WERI-Rb-1 (cell line): ENCODE measurements at places on chromosomes 13 and 19.
A peak's percentile ranks its signal among the peaks of the same experiment; 100 is the strongest.

GRCh38 chr13:99408703-99409000 is 92.6 kb upstream of the TM9SF2 start:
- DNase-seq, result no peak

DNA sequence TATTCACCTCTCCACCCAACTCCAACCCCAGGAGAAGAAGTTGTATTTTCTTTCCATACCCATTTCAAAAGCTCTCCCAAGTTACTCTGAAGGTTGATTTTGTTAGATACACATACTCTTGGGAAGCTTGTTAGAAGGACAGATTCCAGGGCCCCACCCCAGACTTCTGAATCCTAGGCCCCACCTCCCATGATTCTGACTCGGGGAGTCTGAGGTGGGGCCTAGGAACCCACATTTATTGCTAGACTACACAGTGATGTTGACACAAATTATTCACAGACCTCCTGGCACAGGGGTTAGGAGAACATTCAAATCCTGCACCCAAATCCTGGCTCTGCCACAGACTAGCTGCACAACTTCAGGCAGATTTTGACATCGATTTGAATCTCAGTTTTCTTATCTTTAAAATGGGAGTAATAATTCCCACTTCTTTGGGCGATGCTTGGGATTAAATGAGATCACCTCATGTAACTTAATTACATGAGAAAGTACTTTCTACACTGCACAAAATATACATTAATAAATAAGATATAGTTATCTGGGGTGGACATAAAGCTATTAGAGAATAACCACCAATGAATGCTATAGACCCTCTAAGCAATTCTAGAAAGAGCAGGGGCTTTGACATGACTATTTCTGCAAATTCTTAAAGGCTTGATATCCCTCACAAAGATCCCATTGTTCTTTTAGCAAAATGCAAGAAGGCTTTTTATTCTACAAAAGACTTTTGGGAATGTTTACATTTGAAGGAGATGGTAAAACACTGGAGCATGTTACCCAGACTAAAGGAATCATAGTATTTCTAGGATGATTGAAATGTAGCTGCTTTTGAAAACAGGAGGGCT is 18.0 kb downstream of the MBNL2 start:
- DNase-seq, result no peak

DNA sequence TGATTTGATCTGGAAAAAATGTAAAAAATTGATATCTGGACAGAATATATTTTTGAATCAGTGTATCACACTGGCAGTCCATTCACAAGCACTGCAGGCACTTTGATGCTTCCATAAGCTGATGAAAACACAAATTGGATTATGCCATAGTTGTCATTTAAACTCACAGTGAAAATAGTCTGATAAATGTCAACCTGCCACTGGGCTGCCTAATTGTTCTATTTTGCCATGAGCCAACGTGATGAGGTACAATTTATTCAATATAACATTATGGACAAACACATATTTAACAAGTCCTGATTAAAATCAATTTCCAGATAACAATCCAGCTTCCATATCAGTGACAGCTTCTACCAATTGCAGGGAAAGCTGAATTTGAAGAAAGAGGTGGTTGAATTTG is 1244.9 kb downstream of the EFNB2 start:
- DNase-seq, result no peak

- DNase-seq, result no peak
Measured at GRCh38 chr13:99119656-99120055, 81.0 kb upstream of the UBAC2 start.

GRCh38 chr13:30318026-30318425 is 10.7 kb upstream of the KATNAL1 start:
- no peak for DNase-seq

GRCh38 chr19:45305421-45305820 is 17.3 kb downstream of the CKM start:
- DNase-seq, result no peak

DNA sequence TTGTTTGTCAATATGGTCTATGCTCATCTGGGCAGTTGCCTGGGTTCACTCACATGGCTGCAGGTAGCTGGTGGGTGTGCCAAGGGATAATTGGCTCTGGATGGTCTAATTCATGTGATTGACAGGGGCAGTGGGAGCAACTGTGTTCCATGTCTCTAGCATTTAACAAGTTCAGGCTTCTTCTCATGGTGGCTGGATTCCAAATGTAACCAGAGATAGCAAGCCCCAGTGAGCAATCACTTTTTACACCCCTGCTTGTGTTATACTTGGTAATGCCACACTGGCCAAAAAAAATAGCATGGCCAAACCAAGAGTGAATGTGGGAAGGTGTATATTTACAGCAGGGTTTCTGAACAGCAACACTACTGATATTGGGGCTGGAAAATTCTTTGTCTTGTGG is 89.6 kb upstream of the TNFSF11 start:
- no peak for DNase-seq

- DNase-seq, result no peak
Measured at GRCh38 chr19:5253406-5254110, 87.1 kb downstream of the PTPRS start.

DNA sequence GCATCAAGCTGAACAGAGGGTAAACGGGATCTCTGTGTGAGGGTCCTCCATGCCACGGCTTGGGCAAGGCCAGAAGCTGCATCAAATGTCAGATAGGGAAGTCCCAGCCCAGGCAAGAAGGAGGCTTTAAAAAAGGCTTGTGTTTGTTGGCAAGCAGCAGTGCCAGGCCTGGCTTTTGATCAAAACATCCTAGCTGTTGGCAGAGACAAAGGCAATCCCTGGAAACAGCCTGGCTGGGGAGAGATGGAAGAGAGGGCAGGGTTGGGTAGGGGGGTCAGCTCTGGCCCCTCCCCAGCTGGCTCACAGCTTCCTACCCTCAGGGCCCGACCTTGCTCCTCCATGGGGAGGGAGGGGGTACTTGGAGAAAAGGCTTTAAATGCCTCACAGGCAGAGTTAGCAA is 61.8 kb upstream of the KCTD15 start:
- DNase-seq, result no peak

DNA sequence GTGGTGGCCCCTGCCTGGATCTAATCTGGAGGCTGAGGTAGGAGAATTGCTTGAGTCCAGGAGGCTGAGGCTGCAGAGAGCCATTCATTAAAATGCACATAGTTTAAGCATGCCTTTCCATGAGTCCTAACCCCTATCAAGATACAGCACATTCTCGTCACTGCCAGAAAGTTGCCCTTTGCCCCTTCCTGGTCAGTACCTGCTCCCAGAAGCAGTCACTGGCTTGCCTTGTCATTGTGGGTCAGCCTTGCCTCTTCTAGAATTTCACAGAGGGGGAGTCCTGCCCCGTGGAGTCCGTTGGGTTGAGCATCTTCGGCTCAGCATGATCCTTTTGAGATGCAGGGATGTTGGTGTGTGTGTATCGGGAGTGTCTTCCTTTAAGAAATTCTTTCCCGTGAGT is 10.8 kb downstream of the BICRA start:
- no peak for DNase-seq

- no peak for DNase-seq
Measured at GRCh38 chr13:21641629-21642028, 29.2 kb upstream of the FGF9 start.

DNA sequence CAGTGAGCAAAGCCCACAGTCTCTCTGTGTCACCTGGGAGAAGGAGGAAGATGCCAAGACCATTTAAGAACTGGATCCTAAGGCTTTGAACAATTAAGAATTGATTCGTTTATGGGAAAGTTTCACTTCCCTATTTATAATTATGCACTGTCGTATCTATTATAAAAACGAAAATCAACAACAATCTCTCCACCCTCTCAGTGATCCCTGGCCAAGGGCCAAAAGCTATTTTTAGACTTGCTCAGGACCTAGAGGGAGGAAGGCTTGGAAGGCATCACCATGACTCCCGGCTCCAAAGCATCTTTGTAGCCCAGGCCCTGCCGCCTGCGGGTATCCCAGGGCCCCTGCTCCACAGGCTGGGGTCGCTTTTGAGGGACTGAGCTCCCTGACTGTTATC is 1.3 kb downstream of the RHPN2 start:
- DNase-seq, result peak; percentile 15

DNA sequence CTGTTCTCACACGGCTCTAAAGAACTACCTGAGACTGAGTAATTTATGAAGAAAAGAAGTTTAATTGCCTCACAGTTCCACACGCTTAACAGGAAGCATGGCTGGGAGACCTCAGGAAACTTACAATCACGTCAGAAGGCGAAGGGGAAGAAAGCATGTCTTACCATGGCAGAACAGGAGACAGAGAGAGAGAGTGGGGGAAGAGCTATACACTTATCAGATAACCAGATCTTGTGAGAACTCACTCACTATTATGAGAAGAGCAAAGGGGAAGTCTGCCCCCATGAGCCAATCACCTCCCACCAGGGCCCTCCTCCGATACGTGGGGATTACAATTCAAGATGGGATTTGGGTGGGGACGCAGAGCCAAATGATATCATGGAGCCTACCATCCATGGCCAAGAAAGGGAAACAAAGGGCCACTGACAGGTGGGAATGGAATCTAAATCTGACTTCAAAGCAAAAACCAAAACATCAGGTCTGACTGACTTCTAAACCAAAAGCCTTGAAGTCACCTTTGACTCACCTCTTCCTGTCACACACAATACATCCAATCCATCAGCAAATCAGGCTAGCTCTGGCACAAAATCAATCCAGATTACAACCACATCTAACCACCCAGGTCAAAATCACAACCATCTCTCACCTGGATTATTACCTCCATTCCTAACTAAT is 189.7 kb downstream of the ENOX1 start:
- DNase-seq, result no peak

GRCh38 chr13:113361406-113361805 is 2.5 kb downstream of the GRTP1 start:
- no peak for DNase-seq

DNA sequence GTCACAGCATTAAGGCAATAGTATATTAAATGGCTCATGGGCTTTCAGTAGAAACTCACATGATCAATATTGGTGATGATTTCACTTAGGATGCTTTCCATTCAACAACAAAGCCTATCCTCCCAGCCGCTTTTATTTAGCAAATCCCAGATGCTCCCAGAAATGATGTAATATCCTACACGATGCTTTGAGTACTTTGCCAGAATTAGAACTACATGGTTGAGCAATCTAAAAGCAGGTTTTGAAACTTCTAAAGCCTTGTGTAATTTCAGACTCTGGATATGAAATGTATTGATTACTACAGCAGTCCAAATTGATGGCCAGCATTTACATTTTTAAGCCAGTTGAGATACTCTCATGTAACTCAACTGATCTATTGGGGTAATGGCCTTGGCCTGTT is 13.6 kb downstream of the DLEU7 start:
- no peak for DNase-seq

DNA sequence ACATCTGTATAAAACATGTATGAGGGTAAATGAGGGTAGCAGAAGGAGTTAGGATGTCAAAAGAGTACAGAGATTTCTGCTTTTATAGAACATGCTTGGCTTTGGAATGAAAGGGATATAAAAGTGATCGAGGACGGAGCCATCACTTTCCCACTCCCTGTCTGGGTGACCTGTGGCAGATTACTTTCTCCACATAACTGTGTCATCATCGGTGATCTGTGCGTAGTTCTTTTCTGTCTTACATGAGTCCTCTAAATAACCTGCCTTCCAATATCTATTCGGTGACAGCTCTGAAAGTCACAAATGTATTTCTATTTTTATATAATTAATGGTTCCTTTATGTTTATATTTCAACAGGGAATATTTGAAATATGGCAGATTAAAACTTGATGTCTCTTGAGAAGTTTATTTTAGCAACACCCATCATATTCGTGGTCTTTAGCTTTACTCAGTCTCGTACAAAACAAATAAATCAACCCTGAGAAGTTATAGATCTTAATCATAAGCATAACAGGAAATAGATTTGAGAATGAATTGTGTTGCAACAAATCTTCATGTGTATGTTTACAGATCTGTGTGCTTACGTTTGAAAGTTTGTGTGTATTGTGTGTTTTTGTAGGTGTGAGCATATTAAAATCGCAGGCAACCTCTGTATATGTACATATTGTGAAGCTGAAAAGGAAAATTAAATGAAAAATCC is 1094.3 kb downstream of the EFNB2 start:
- DNase-seq, result no peak

- peak; percentile 44 for DNase-seq
Measured at GRCh38 chr19:53772943-53773342, 51.2 kb downstream of the NLRP12 start.

DNA sequence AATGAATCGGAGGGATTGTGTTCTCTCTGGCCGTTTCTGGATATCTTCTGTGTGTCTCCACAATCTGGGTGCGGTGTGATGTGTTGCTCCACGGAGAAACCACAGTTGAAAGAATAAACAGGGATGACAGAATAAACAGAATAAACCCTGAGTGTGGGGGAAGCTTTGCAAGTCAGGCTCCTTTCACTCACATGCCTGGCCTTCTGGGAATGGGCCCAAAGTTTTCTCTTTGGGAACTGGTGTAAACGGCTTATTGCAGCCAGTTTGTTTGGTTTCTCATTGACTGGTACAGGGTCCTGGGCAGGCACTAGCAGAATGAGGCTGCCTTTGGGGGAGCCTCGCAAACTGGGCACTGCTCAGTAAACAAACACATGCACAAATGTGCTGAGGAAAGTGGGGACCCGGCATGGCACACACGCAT is 324.7 kb downstream of the DLEU7 start:
- DNase-seq, result no peak

GRCh38 chr13:106001443-106001842 is 534.0 kb downstream of the EFNB2 start:
- no peak for DNase-seq

DNA sequence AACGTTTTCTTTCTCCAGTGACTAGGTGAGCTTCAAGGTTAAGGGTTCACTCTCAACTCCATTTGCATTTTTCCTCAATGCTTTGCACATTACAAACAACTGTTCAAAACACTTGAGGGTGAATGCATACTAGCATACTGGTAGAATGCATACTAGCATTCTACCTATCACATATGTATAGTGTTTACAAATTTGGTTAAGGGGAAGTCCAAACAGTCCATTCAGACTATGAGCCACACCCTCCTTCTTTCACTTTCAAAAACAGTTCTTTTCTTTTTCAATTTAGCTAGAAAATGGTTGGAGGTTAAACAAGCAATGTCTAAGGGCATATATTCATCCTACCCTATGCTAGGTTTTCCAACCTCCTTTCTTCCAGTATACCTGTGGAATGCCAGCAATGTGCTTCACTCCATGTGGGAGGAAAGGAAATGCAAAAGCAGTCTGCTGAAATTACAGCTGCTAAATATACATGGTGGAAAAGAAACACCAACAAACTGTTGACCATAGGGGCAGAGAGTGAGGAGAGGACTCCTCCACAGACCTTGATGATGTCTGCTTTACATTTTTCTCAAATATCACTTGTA is 102.6 kb downstream of the DOCK9 start:
- no peak for DNase-seq

DNA sequence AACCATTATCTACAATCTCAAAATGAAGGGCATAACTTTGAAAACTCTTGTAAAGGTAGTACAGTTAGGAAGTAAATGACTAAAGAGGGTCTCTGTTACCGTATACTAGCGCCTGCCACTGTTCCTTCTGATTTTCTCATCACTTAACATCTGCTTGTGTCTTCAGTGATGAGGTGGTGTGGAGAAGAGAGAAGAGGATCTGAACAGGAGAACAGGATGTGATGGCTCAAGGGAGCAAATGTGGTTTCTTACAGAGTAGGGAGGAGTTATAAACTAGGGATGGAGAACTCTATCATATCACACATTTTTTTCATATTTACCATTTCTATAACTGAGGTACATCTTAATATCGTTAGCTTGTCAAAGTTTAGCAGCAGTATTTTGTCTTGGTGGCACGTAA is 1.1 kb downstream of the KCTD4 start:
- no peak for DNase-seq
